ENCODE measurements at places on chromosomes 2 and 18.

GRCh38 chr18:32289483-32290075 is 99.7 kb downstream of the MEP1B start:
- DNase-seq, result peak; percentile 12

DNA sequence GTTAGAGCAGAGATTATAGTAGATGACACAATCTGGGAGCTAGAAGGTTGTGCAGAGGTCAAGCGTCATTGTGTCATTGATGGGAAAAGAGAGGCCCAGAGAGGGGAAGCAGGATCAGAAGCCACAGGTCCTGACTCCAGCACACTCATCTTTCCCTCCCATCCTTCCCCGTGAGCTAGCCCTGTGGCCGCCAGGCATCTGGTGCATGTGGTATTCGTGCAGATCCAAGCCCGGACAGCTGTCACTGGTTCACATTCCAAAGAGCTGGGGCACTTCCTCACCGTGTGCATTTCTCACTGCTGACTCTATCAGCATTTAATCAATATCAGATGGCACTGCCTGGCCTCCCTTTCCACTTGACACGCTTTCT is 94.1 kb upstream of the THOC1 start:
- DNase-seq, result no peak

DNA sequence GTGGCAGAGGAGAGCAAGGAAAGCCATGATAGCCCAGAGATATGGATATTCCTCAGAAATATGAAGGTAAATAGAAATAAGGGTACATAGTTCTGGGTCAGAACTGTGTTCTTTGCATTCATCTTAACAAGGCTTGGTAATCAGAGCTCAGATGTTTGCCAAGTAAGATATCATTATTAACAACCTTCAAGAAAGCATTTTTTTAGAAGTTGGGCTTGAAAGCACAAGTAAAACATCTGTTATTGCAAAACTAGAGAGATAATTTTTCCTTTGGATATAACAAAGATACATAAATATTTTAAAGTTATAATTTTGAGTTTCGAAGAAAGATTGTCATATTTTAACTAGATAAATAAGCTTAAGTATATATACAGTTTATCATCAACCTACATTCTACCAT is 171.4 kb downstream of the ZNF804A start:
- no peak for DNase-seq

DNA sequence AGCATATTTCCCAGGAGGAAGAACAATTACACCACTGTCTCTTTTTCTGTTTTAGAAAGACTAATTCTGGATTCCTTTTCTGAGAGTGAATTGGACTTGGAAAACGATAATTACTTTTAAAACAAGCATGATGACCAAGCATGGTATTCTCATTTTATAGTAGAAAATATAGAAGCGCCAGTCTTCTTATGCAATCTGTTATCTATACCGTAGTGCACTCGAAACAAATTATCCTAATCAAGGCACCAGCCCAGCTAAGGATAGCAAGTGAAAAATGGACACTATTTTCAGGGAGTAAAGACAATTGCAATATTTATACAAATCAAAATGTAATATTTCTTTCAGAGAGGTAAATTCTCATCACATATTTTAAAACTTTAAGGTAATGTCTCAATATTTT is 892.1 kb upstream of the POU3F3 start:
- DNase-seq, result no peak

DNA sequence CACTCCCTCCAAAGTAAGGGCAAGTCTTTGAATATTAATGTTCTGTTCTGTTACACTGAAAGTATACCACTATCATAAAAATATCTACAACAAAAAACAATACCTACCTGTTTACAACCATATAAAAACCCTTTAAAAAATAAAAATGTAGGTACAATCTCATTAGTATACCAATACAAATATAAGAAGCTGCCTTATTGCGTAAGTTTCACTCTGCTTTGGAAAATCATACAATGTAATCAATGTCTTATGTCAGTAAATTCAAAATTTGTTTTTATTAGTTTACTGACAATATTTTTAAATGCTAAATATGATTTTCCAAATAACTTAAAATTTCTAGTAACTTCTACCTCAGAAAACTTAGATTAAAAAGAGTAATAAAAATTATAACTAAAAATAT is 72.8 kb downstream of the RAPH1 start:
- no peak for DNase-seq

DNA sequence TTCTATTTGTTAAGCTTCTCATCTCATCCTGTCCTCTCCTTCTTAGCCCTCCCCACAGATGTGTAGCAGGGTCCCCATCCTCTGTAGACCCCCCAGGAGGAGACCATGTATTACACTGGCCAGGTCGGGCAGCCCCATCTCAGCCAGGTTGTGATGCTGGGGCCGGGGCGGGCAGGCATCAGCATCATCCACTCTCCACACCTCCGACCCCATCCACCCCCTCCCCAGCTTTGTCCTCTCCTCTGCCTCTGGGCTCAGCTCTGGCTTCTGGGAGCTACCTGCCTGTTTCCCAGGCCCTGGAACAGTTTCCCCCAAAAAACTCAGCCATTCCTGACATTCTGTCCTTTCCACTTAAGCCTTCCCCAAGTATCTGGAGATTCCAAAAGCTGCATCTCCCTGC is 49.2 kb downstream of the GBX2 start:
- no peak for DNase-seq

DNA sequence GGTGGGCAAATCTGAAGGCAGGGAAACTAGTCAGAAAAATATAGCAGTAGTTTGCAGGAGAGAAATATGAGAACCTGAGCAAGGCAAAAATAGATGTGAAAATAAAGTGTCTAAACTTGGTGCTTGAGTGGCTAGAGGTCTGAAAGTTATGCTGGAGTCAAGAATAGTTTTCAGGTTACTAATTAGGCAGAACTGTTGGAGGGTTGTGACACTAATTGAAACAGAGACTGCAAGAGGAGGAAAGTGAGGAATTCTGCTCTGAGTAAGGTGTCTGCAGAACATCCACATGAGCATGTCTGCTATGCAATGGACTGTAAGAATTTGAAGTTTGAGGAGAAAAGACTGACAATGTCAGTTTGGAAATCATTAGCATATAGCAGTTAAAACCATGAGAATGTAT is 444.0 kb upstream of the LRRTM1 start:
- DNase-seq, result no peak

GRCh38 chr2:128237911-128238697 is 80.6 kb downstream of the HS6ST1 start:
- no peak for DNase-seq

DNA sequence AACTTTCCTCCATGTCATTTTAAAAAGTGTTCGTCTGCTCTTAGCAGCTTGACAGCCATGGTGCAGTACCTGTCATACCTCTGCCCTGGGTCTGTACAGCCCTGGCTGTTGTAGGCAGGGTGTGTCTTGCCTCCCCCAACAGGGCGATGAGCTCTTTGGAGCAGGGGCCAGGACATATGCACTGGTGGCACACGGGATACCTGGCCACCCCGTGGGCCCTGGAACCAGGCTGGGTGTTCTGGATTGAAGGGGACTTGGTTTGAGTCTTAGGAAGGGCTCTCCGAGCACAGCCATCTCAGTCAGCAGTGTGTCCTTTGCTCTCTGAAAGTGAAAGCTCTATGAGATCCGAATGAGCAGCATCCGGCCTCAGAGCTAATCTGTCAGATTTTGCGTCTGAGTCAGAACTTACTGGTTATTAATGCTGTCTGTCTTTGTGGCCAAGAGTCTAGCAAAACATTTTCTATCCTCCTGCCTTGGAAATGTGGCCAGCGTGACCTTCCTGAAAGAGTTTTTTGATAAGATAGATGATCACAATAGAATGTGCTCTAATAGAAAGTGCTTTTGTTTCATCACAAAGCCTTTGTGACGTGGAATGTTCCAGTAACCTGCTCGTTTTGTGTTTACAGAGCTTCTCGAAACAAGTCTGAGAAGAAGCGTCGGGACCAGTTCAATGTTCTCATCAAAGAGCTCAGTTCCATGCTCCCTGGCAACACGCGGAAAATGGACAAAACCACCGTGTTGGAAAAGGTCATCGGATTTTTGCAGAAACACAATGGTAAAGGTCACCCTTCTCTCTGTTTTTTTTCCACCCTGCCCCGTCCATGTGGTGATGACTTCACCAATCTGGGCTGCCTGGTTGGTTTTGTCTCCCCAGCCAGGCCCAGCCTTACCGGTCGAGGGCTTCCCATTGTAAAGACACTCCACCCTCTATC is 77.3 kb upstream of the RPL31 start:
- DNase-seq, result no peak

DNA sequence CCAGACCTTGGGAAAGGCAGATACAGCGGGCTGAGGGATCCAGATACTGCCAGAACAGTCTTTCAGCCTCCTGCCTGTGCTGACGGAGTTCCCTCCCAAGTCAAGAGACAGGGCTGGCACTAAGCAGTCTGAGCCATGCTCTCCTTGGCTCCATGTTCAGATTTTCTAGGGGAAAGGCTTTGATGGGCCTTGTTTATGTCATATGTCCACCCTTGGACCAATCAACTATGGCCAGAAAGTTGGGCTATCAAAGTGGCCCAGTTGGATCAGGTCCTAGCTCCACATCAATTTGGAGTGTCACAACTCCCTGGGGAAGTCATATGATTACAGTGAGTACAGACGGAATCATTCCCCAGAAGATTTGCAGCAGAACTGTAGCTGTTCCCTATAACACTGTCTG is 152.0 kb downstream of the GREB1L start:
- no peak for DNase-seq

DNA sequence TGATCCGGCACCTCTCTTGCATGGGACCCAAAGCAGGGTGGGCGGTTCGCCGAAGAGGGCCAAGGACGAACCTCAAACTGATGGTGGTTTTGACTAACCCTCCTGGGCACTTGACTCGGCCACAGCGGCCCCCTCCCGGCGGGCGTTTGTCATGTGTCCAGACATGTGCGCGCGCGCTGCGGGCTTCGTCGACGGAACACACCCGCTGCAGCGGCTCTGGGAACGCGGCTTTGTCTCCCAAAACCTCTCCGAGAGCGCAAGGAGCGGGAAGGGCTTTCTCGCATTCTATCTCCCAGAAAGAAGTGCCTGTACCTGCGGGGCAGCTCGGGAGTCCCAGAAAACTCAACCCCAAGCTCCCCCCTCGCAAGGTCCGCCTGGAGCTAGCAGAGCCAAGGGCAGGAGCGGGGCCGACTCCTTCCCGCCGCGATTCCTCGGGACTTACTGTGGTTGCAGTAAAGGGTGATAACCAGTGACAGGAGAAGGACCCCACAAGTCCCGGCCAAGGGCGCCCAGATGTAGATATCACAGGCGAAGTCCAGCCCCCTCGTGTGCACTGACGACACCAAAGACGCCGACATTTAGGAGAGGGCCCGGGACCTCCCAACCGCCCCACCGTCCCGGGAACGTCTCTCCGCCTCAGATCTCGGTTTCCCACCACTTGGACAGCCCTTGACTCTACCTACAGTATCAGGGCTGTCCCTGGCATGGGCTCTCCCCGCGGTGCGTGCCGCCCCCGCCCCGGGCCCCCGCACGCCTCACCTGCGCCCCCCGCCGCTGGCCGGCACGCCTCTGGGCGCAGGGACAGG is 1.6 kb downstream of the CD8A start:
- peak; percentile 17 for DNase-seq

GRCh38 chr2:69092857-69093256 is 79.9 kb downstream of the ANTXR1 start:
- no peak for DNase-seq

DNA sequence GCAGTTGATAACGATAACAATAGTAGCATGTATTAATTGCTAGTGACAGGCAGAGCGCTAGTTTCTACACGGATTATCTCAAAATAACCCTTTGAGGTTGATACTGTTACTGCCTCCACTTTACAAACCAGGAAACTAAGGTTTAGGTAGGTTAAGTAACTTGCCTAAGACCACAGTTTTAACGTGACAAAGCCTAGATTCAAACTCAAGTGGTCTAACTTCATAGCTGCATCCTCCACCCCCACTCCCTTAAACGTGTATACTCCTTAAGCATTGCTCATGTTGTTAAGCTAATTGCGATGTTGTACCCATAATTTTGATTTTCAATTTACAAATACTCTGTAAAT is 1.2 kb downstream of the ME2 start:
- DNase-seq, result no peak

- no peak for DNase-seq
These were observed 32.4 kb upstream of the MRPL19 start for GRCh38 chr2:75614162-75614651.

DNA sequence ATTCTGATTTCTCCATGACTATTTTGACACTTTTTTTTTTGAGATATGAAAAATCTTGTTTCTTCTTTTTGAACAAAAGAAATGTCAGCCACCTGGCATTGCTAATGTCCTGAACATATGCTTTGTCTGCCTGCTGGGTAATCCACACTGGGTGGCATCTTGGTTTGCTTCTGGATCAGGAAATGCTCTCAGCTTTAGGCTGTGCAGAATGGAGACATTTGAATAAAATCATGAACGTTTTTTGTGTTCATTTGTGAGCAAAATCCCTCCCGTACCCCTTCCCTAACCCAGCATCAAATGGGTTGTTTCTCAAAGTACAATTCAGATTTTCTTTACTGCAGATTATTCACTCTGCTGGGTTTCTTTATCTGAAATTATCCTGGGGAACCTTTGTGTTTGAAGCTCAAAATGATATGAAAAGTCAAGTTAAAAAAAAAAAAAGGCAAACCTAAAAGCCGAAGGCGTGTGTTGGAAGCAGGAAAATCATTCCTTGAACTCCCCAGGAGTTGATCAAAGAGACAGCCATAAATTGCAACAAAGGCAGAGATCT is 53.4 kb upstream of the KLF7 start:
- peak; percentile 25 for DNase-seq

Data from NCI-H524 treated with DMSO at 0.1 percent for 48 hours (cell line).